Adrenal gland (tissue), 19 donors: ENCODE measurements at places on chromosomes 1 and 21. TPM values are rescaled to one million over a fixed set of nuclear protein-coding genes. Genes with fewer than 3 reads are reported as not detected.

DNA sequence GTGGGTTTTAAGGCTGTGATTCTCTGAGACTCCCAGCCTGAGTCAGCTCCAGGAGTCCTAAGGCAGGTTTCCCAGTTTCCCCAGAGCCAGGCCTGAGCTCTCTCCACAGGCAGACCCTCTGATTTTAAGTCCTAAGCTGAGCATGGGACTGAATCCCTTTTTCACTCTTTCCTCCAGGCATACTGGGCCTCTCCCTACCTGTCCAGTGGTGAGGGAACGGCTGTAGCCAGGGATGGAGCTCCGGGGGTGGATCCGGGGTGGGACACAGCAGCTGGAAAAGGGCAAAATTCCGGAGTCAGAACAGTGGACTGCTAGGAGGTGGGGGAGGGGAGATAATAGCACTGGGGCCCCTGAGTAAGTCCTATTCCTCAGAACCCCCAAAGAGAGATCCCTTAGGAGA lies 30.0 kb downstream of the DLGAP3 start:
- no peak for DNase-seq

The LCE6A gene
- total RNA-seq: not detected

GRCh38 chr1:22618056-22618455 lies 18.4 kb upstream of the C1QA start:
- DNase-seq: no peak

The TNFSF18 gene
- not detected for total RNA-seq

DNA sequence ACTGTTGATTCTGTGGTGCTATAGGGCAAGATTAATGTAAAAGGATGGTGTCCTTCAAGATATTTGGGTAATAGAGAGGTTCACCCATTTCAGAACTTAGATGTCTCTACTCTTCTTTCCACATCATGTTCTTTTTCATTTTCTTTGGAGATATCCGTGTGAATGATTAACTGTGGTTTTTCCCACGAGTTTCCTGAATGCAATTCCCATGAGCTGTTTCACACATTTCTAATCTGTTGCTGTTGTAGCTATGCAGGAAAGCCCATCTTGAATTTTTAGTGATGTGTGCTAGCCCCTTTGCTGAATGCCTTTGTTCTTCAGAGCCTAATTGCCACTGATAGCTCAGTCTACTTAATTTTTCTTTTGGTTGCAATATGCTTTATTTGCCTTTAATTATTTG lies 27.6 kb downstream of the SNX27 start:
- no peak for DNase-seq

The TLR5 gene
- total RNA-seq: 6.0 TPM
